ENCODE measurements at places on chromosomes 5 and 9.

DNA sequence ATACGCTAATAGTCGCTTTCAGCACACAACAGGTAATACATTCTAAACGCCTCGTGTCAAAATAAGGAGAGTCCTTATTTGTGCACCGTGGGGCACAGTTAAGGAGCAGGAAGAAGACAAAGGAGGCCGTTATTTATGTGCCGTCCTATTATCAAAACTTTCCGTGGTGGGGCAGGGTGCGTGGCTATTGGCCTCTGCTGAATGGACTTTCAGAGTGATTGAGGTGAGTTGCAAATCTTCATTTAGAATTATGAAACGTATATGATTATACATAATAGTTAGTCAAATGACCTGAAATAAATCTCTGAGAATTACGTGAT is 833 bp downstream of the C5orf24 start:
- no peak for DNase-seq

GRCh38 chr9:34591248-34591916 is 1.9 kb upstream of the CNTFR start:
- peak; percentile 94 for DNase-seq

GRCh38 chr9:4048441-4048840 is 251.4 kb downstream of the GLIS3 start:
- DNase-seq, result no peak

DNA sequence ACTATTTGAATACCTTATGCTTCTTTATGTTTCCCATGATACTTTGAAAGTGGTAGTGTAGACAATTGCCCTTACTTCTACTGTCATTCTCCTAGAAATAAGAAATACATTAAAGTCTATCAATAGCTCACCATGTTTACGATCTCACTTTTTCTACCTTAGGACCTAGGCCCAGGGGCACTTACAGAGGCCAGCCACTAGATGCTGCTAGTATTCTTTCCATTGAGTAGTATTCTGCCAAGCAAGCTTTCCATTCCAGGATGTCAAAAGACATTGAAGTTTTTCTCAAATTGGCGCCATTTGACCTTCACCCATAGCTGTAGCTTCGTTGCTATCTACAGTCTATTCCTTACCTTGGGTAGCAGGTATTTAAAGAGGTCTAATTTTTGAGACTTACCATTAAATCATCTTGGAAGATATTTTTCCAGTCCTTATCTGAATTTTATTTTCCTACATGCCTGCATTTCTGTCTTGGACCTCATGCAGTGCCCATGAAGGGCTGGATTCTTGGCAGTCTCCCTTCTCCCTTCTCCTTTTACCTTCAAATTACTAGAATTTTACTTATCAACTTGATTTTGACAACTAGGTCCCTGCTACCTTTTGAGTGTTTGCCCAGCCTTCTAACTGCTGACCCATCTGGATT is 246.0 kb upstream of the NUDT12 start:
- DNase-seq, result no peak

DNA sequence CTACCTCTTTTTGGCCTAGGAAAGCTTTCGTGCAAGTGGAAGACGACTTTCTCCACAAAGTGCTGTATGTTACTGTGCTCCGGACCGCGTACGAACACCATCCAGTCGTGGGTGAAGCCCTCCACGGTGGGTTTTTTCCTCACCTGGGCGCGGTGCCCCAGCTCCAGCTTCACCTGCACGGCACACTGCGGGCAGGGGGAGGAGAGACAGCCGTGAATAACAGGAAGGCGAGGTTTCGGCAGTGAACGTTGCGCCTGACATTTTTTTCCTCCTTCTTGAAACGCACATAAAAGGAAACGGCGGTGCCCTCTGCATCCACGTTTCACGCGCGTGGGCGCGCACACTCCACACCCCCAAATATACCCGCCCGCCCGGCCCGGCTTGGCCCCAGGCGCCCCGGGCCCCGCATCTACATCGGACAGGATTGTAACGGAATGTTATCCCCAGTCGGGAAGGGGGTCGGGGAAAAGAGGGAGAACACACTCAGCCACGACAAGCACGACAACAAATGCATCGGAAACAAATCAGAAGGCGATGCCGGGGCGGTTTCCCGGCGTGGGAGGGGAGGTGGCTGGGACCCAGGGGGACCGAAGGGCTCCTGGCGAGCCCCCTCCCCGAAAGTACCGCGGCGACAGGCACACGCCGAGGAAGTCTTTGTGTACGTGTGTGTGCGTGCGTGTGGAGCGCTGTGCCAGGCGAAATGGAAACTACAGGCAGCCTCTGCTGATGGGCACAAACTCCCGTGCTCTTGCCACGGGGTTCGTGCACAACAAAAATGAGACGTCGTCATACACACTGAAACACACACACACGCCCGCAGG is 1.4 kb downstream of the MLLT3 start:
- DNase-seq, result peak; percentile 45

- peak; percentile 76 for DNase-seq
These were observed at the start of gene DRD1 for GRCh38 chr5:175444060-175444904. Gene DRD1, minus strand, starts transcription at chr5:175444182. Its CDS starts 1,083 bp downstream, at chr5:175443099.

GRCh38 chr9:75979362-75979761 is 88.9 kb downstream of the PCSK5 start:
- DNase-seq, result no peak

DNA sequence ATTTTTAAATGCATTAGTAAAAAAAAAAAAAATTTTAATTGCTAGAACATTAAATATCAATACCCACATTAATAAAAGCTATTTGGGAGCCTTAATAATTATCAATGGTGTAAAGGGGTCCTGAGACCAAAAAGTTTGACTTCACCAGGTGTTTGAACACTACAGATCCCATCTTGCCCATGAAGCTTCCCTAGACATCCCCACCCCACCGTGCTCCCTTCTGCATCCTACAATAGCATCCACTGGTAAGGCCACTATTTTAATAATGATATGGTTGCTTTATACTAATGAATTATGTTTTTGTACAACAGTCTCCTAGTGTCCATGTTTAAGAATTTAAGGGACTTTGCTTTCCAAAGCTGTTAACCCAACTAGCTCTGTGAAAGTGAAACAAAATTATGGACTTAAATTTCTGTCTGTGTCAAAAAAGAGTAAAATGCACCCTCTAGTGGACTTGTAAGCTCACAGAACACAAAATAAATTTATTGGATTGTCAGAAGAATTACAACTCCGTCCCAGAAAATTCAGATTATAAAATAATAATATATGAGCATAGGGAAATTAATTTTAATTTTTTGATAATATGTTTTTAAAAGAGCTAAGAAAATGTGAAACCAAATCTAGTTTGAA is 76.0 kb downstream of the ARL15 start:
- DNase-seq, result no peak

GRCh38 chr5:16856531-16856930 is 79.6 kb downstream of the MYO10 start:
- DNase-seq, result no peak

DNA sequence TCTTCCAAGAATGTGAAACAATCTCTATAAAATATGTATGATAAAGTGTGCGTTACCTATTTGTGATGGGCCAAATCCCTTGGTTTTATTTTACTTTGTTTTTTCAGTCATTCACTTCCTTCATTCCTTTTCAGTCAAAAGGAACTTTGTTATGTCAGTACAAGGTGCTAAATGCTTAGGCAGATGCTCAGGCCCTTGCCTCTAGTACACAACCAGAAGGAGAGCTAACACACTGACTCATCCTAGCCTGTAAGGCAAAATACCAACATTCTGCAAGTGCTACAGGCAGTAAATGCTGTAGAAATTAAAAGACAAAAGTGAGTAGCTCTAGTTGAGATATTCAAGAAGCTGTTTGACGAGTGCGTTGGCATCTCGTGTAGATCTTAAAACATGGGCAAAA is 49.4 kb downstream of the TRPM6 start:
- DNase-seq, result no peak

GRCh38 chr9:96067004-96067403 is 191.5 kb downstream of the ERCC6L2 start:
- no peak for DNase-seq

DNA sequence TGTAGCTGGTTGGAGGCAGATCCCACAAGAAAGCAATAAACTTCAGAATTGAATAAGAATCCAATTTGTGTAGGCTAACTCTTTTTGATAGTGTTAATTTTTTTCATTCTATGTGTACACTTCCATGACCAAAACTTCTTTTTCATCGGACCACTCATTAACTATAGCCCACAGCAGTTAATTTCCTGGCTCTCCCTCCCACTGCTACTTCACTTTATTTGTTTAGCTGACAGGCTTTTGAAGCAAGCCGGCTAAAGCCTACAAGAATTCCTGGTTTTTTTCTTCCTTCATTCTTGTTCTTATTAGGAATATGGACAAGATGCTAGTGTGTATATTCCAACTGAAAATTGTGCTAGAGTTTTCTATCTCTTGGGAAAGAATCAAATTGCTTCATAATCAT is 329.2 kb upstream of the CCNH start:
- no peak for DNase-seq

DNA sequence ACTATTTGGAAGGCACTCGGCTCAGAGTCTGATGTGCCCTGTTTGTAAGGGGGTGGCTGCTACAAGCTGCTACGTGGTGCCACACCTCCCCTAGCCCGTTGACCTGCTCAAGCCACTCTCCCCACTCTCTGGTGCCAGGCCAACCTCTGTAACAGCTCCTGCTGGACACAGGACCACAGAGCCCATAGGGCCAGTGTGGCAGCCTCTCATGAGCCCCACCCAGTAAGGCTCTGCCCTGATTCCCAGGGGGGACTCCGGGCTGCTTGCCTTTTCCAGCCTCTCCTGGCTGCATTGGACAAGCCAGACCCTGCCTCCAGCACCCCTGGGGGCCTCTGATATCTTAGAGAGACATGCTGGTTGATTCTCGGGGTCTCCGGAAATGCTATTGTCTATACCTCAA is 53.3 kb upstream of the ANGPTL2 start:
- DNase-seq, result peak; percentile 31

DNA sequence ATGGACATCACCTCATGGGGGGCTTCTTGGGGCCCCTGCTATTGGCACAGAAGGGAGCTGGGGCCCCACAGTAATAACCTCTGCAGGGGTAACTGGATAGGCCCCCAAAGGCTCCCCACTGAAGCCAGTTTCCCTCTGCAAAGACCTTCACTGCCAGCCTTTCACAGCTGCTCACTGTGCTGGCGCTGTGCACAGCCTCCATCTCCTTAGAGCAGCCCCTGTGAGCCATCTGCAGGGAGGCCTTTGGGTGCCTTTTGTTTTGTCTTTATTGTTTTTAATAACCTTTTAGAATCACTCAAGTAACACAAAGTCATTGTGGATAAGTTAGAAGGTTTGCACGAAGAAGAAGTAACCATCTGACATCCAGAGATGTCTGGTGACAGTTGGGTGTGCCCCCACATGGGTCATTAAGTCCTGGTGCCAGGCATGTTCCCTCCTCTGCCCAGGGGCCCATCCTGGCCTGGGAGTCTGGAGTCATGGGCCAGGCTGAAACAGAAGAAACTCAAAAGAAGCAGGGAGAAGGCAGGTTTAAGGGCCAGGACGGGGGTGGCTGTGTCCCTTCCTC is 42.7 kb downstream of the NCS1 start:
- no peak for DNase-seq

DNA sequence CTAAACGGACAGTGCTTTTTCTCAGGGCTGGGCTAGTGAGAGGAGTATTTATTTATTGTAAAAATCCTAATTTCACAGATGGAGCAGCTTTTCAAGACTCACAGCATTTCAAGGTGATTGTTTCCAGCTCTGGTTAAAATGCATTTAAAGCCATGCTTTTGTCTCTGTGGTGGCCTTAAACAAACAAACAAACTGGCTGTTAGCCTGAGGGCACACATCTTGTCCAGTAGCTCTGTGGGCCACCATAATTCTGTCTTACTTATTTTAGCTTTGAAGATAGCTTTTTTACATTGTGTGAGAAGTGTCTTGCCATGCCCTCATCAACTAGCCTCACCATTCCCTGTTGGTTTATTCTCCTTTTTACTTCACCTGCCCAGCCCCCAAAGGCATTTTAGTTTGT is 218.2 kb downstream of the PSAT1 start:
- DNase-seq, result no peak

- no peak for DNase-seq
These were observed 13.9 kb upstream of the OSMR start for GRCh38 chr5:38831909-38832308.

- DNase-seq, result no peak
These were observed 92.7 kb downstream of the RAD23B start for GRCh38 chr9:107375651-107376369.

GRCh38 chr5:31850981-31851689 is 212.2 kb downstream of the PDZD2 start:
- no peak for DNase-seq

DNA sequence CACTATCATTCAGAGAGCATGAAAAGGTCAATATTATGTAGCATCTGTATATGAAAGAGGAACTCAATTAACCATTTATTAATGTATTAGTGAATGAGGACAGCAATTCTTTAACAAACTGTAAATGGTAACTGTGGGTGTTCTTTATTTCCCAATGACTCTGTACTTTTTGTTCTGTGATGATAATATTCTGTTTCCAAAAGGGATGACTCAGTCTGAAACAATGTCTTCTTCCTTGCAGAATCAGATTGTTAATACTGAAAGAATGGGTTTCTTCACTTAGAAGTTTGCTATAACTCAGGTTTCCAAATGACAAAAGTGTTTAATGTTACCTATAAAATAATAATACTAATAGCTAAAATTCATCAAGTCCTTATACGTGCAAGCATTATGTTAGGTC is 1518.7 kb upstream of the WWC1 start:
- DNase-seq, result no peak

DNA sequence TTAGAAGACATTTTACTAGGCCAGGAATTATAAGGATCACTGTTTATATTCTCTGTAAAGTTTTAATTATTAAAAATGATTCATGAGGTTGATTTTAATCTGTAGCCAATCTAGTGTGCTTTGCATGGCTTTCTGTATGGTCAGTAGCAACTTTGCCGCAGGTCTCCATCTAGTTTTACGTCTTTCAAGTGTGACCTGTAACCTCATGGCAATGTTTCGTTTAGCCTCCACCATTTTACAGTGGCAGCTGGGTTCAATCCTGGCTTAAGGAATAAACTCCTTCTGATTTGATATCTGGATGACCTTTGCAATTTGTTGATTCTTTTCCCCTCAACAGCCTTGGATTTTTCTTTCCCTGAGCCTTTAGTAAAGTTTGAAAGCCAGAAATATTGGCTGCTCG is 434.5 kb upstream of the CDH9 start:
- DNase-seq, result no peak

DNA sequence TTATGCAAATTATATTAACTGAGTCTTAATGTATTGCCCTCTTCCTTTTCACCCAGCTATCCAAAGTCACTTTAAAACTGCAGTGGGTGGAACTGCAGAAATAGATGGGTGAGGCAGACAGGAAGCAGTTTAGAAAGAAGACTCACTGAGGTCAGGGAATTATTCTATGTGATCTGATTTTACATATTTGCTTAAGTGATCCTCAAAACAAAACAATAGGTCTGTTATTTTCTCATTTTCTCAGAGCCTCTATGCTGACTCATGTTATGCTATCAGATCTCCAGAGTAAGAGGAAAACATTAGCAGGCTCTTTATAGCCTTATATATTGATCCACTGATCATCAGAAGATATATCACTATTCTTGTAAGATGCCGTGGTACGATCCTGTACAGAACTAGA is 63.5 kb downstream of the MRPS27 start:
- no peak for DNase-seq

- DNase-seq, result no peak
These were observed 373.3 kb upstream of the KLF4 start for GRCh38 chr9:107862881-107863280.

Measured in mesothelial cell of epicardium (in vitro differentiated cells).